ENCODE measurements at places on chromosomes 13 and 19.

- no peak for DNase-seq
Measured at GRCh38 chr13:37488726-37489125, 109.8 kb downstream of the POSTN start.

GRCh38 chr13:93420887-93421286 is 194.3 kb downstream of the GPC6 start:
- no peak for DNase-seq

GRCh38 chr13:74322562-74322961 is 188.4 kb upstream of the KLF12 start:
- no peak for DNase-seq

GRCh38 chr13:42906257-42906656 is 85.8 kb downstream of the EPSTI1 start:
- no peak for DNase-seq

DNA sequence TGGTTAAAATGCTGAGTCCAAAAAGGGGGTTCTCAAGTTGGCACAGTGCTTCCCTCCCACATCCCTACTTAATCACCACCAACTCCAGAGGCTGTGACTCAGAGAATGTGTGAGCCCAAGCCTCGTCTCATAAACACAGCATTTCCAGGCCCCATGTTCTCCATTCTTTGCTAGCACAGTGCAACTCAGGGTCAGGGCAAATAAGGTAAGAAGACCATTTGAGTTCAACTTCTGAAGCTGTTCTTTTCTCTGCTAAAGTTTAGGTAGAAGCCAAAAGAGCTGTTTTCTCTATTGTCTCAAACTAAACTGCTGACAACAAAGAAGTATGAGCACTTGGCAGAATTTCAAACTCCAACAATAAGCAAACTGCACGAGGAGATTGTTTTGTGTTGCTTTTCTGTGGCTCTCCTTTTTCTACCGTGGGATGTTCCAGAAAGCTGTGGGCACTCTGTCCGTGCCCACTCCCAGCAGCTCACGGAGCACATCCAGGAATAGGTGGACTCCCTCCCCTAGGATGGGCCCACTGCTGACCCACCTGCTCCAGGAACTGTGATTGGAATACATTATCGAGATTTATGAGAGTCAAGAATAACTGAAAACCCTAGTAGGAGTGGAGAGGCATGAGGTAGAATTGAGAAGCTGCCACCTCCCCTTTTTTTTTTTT is 494.3 kb downstream of the COG6 start:
- DNase-seq, result no peak

GRCh38 chr19:38840583-38840968 is 9.0 kb upstream of the ECH1 start:
- DNase-seq, result no peak

- peak; percentile 72 for DNase-seq
Measured at GRCh38 chr13:95552539-95553441, at the start of gene CLDN10. Gene CLDN10, plus strand, starts transcription at chr13:95552720. Its CDS starts 34 bp downstream, at chr13:95552754.

DNA sequence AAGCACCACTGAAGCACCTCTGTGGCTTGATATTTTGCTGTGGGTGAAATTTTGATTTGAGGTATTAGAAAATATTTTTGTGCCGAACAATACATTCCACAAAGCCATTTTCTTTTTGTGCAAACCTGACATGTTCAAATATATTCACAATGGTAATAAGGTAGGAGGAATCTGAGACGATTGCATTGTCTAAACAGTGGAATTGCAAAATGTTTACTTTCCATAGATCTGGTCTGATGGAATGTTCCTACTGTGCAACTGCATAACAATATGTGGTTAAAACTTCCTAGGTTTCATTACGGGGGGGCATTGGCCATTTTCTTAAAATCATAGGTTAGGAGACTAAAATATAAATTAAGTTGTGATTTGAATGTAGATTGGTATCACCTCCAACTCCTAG is 42.7 kb upstream of the AKAP11 start:
- no peak for DNase-seq

DNA sequence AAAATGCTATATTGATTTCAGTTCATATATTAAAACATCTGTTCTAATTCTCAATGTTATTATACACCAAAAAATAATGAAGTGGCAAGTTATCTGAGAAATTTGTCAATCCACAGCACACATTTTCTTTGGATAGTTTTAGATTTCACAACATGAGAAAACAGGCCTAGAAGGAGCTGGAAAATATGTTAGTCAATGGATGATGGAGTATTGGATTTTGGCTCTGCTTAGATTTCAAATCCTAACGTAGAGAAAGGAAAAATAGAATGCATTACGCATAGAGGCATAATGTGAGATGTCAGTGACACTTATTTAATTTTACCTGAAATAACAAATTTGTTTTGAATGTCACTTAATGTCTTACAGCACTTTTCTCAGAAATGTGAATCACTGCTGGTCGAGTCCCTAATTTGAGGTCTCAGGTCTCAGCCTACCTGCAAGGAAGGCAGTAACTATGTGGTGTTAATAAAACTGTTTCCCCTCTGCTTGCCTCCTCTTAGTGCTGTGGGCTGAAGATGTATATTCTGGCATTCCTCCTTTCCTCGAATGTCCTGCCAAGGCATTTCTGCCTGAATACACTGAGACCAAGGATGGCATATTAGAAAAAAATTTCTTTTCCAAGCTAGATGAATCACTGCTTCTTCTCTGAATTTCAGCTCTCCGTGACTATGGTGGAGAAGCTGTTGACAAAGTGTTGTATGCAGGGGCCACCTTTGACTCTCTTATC is 232.4 kb downstream of the POSTN start:
- no peak for DNase-seq

GRCh38 chr19:56596676-56597075 is 1.6 kb downstream of the ZNF71 start:
- DNase-seq, result no peak

DNA sequence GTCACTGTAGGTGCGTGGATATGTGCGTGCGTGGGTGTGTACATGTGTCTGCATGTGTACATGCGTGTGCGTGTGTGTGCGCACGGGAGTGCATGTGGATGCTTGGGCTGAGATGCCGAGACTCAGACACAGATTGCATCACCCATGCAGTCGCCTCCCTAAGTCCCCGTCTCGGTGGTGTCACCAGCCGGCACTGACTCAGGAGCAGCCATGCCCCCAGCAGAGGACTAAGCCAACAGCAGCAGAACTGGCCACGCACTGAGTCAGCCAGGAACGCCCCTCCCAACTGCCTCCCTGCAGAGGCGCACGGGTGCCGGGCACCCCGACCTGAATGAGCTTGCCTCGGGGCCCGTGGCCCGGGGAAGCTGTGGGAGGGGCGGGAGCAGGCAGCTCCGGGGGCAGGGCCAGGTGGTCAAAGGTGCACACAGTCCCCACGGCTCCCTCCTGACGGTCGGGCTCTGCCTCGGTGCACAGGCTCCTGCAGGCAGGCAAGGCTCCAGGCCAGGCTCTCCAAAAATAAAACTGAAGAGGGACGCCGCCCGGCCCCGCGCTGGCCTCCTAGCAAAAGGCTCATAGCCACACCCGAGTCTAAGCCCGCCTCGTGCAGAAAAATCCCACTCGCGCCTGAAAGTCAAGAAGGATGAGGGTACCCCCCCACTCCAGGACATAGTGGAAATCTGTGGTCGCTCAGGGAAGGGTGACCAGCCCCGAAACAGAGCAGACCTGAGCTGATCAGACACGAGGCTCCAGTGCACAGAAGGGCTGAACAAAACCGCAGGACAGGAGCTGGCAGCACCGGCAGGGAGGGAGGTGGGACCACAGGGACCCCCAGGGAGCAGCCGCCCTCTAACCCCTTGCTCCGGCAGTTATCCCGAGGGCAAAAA is 49.2 kb downstream of the GADD45B start:
- no peak for DNase-seq

DNA sequence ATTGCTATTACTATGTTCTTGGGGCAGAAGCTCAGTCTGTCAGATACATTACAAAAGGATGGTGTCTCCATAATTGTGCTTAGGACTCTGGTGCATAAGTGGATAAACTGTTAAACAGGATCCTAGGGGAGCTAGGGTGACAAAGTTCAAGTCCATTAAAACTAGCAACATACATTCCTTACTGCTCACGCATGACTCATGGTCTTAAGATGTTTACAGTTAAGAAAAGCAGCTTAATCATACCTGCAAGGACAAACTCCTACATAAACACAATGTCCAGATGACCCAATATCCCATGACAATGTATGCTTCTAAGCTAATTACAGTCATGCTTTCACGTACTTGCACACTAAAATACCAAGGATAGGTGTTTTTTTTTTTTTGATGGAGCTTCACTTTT is 3.5 kb upstream of the ZNF701 start:
- DNase-seq, result no peak

- DNase-seq, result no peak
Measured at GRCh38 chr19:34217952-34218817, 36.2 kb upstream of the GARRE1 start.

GRCh38 chr19:23002690-23003422 is at the start of gene ZNF728:
Gene ZNF728, minus strand, starts transcription at chr19:23003176. Its CDS starts 146 bp downstream, at chr19:23003030.
- DNase-seq, result peak; percentile 2

- no peak for DNase-seq
Measured at GRCh38 chr19:8126511-8126910, 22.9 kb downstream of the FBN3 start.

- DNase-seq, result no peak
Measured at GRCh38 chr13:55517312-55517711, 1623.4 kb upstream of the PRR20A start.

DNA sequence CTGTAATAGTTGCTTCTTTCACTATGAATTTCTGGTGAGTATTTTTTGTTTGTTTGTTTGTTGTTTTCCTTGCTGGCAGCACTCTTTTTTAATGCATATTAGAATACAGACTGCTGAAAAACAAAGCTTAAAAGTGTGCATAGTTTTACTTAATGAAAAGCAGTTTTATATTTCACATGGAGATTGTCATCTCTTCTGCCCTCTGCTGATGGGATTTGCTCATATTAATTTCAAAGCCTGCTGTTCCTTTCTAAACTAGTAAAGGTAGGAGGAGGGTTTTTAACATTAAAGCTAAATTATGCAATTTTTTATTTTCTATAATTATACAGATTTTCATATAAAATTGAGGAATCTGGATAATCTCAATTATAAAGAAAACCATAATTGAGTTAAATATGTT is 692.6 kb upstream of the SLITRK1 start:
- no peak for DNase-seq

DNA sequence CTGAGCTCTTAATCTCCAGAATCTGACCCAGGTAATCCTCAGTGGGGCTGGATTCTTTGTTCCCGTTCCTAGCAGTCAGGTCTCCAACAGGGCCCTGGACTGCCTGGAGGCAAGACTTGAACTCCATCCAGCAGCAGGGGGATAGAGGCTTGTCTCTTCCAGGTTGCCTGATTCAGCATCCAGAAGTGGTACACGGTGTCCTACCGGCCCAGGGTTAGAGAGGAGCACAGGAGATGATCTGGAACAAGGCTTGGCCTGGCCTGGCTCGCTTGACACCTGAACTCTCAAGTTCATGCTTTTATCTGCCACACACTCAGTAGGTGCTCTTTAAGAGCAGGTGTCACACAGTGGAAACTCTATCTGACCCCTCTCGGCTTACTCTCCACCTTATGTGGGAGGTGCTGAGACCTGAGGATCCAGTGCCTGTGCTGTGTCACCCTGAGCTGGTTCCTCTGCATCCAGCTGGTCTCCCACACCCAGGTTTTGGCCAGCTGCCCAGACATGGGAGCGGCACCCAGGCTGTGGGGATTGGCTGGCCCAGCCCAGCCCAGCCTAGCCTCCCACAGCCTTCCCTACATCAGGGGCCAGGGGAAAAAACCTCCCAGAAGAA is at the start of gene CYP4F3:
CYP4F3 (plus strand) TSS at position 604 of the 610 bp plus-strand sequence. CDS start 519 bp downstream, outside the sequence.
- no peak for DNase-seq

DNA sequence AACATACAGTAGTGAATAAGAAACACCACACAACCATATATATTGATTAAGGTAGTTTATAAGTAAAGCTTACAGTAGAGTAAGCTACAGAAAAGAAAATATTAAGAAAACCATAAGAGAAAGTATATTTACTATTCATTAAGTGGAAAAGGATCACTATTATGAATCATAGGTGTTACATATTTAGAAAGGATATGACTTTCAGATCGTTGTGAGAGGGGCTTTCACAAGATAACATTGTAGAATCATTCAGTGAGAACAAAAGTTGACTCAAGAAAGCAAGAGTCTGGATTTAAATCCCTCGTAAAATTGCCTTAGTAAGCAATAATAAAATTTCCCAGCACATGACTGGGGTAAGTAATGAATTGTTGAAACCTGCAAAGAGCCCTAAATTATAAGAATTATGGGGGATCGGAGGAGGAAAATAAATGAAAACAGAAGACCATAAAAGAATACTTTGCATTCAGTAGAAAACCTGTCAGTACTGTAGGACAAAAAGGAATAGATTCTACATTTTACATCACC is 6.0 kb downstream of the UFM1 start:
- no peak for DNase-seq

All from right kidney (tissue), 9 donors.